ENCODE measurements at places on chromosomes 6 and 20. TPM values are rescaled to one million over a fixed set of nuclear protein-coding genes. Genes with fewer than 3 reads are reported as not detected.
A peak's percentile ranks its signal among the peaks of the same experiment; 100 is the strongest.

DNA sequence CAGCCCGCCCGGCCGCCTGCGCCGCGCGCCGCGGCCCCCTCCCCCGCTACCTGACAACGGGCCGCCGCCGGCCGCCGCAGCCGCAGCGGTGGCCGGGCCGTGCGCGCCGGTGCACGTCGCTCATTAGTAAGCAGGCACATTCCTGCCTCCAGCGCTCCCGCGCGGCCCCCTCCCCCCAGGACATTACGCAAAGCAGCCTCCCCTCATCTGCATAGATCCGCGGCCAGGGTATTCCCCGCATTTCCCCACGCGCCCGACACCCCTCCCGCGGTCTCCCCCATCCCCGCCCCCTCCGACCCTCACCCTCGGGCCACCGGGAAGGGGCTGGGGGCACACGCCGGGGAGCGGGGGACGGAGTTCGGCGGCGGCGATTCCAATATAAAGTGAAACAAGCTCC, at the start of gene HIVEP2:
HIVEP2 (minus strand) TSS at position 128 of the 397 bp plus-strand sequence. CDS start 170,438 bp downstream, outside the sequence.
- peak within 1 kb of the TSS; percentile 99 for H3K27ac ChIP-seq
- peak; percentile 96 for DNase-seq
- H3K36me3 ChIP-seq = no peaks in the 10 kb centered on the region

GRCh38 chr20:4325548-4326187, 310.3 kb upstream of the RNF24 start:
- H3K4me3 ChIP-seq = no peak overlapping the region
- DNase-seq = no peak
- H3K36me3 ChIP-seq = no peaks in the 10 kb centered on the region
- H3K27ac ChIP-seq = no peak overlapping the region

DNA sequence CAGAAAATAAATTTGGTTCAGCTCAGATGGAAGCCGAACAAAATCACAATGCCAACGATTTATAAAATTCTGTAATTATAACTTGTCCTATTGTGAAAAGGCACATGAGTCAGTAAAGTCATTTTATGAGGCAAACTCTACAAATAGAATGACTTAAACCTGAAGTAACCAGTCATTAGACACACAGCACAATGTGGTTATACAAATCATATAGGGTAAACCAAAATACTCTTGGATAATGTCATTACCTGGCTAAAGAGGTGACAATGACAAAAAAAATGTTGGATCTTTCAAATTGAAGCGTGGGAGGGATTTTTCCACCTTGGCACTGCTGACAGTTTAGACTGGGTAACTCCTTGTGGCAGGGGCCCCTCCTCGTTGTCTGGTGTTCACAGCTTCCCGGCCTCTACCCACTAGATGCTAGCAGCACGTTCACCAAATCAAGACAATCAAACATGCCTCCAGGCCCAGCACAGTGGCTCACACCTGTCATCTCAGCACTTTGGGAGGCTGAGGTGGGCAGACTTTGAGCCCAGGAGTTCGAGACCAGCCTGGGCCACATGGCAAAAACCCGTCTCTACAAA, 5.0 kb downstream of the ANKRD60 start:
- no peak overlapping the region for H3K4me3 ChIP-seq
- no peak overlapping the region for H3K27ac ChIP-seq

DNA sequence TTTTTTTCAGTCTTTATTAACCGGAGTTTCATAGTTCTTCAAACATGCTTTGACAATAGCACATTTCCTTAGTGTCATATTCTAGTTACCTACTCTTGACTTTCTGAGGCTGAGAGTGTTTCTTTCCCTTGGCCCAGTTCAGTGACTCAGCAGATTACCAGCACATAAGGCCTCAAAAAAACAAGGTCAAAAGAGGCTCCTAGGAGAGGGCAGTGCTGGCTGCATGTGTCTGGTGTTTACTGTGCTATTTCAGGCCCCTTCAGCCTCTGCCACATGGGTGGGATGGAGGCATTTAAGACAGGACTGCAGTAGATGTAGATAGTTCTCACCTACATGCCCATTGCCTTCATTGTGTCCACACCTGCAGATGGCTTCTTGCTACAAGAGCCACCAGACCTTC, 198.2 kb upstream of the SSTR4 start:
- no peaks in the 10 kb centered on the region for H3K27me3 ChIP-seq
- DNase-seq = no peak
- H3K36me3 ChIP-seq = no peaks in the 10 kb centered on the region
- no peak overlapping the region for H3K27ac ChIP-seq
- no peak overlapping the region for H3K4me3 ChIP-seq

DNA sequence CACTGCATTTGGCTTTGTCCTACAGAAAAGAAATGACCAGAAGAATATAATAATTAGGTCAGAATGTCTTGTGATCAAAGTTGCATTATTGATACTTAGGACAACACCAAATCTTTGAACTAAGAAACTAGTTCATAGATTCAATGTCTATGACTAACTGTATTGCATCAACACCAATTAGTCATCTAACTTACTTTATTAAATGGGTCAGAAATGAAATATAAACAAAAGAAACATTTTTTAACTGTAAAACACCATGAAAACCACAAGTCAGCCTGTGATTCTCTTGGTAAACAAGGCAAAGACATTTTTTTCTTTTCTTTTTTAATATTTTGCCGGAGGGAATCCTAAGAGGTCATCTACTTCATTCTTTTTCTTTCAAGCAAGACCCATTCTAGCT, 114.1 kb upstream of the HDDC2 start:
- no peaks in the 10 kb centered on the region for H3K4me1 ChIP-seq
- no peak overlapping the region for H3K27ac ChIP-seq
- no peak overlapping the region for H3K4me3 ChIP-seq
- no peak for DNase-seq
- H3K36me3 ChIP-seq = no peaks in the 10 kb centered on the region

- peak within 1 kb of the TSS; percentile 97 for H3K27ac ChIP-seq
- peaks cover 16% of the 10 kb centered on the region for H3K36me3 ChIP-seq
- no peaks in the 10 kb centered on the region for H3K27me3 ChIP-seq
- peaks cover 38% of the 10 kb centered on the region for H3K4me1 ChIP-seq
Observed at GRCh38 chr20:23637282-23638221, at the start of gene CST3. TSS of gene CST3 (minus strand) at chr20:23637955. CDS start at chr20:23637862, 93 bp downstream.

NHLRC1 gene
- 1.2 TPM for polyA plus RNA-seq

DLL1 gene
- polyA plus RNA-seq = 3.5 TPM

Measured in sigmoid colon (tissue), 7 donors.